ENCODE measurements at places on chromosomes 16 and 17. TPM values are rescaled to one million over a fixed set of nuclear protein-coding genes. Genes with fewer than 3 reads are reported as not detected.

GRCh38 chr17:2789700-2790099 is 6.5 kb upstream of the RAP1GAP2 start:
- no peak for DNase-seq

DNA sequence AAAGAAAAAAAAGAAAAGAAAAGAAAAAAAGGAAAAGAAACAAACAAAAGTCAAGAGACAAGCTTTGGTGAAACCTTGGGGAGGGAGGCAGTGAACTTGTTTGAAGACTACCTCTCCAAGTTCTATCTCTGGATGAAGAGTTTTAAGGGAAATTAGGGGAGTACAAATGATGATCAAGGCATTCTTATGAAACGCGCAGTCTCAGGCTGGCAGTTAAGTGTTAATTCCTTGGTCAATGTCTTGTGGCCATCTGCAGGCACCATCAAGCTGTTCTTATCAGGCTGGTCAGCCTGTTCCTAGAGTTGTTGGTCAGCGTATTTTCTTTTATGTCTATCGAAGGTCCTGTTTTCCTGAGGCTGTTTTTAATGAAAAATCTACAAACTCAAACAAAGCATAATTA is 8.2 kb upstream of the DRG2 start:
- DNase-seq, result no peak

CCL5 gene
- 11.8 TPM for total RNA-seq

DNA sequence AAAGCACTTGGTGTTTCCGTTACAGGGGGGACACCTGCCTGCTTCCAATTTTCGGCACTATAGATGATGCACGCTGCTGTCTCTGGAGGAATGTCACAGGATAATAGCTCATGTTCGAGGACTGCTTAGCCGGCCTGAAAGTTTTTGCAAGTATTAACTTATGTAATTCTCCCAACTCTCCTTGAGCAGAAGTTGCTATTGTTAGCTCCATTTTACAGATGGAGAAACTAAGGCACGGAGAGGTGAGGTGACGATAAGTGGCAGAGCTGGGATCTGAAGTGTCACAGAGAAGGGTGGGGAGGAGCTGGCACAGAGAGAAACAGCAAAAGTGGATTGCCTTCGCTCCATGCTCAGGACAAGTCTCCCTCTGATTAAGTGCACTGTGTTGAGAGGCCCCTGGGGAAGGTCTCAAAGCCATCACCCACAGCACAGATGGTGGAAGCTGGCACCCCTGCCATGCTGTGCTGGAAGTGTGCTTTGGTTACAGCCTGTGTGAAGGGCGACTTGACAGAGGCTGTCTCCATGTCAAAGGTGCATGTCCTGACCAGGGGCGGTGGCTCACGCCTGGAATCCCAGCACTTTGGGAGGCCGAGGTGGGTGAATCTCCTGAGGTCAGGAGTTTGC is 40.8 kb upstream of the MEAK7 start:
- no peak for DNase-seq

- DNase-seq, result peak; percentile 85
Observed at GRCh38 chr16:29900102-29900887, at the start of gene ASPHD1. Gene ASPHD1, plus strand, starts transcription at chr16:29900488. Its CDS starts 484 bp downstream, at chr16:29900972.

TEX19 gene
- not detected for total RNA-seq

Data from heart left ventricle (tissue), 16 donors.